Large intestine (tissue), 12 donors: ENCODE measurements at places on chromosomes 7 and 10.

GRCh38 chr10:46525824-46526681 lies 30.4 kb downstream of the GPRIN2 start:
- DNase-seq = no peak

- DNase-seq = no peak
Measured at GRCh38 chr10:58178811-58179210, 88.9 kb downstream of the IPMK start.

GRCh38 chr7:108618056-108618455 lies 48.4 kb downstream of the DNAJB9 start:
- no peak for DNase-seq

GRCh38 chr10:4671451-4672145 lies 154.4 kb upstream of the AKR1E2 start:
- DNase-seq = no peak

DNA sequence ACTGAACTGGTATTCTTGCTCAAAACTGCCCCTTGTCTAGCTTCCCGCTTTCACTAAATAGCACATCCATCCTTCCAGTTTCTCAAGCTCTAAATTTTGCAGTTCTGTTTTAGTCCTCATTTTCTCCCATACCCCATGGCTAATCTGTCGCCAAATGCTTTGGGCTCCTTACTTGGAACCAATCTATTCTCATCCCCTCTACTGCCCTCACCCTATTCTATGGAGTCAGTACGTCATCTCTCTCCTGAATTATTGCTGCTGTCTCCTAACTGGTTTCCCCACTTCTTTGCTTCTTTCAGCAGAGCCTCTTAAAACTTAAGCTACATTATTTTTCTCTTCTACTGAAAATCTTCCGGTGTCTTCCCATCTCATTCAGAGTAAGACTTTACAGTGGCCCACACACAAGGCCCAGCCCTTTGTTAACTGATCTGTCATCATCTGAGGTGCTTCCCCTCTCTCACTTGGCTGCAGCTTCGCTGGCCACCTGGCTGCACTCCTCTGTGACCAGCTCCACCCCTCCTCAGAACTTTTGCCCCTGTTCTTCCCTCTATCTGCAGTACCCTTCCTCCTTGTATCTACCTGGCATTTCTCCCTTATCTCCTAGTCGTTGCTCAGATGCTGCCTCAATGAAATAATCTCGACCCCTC lies 9.9 kb downstream of the STARD3NL start:
- no peak for DNase-seq
